ENCODE measurements at places on chromosomes 12 and 14.

- DNase-seq: no peak
Observed at GRCh38 chr12:104551-105081, 38.0 kb downstream of the IQSEC3 start.

GRCh38 chr12:100520048-100520769 lies 46.5 kb downstream of the NR1H4 start:
- no peak for DNase-seq

DNA sequence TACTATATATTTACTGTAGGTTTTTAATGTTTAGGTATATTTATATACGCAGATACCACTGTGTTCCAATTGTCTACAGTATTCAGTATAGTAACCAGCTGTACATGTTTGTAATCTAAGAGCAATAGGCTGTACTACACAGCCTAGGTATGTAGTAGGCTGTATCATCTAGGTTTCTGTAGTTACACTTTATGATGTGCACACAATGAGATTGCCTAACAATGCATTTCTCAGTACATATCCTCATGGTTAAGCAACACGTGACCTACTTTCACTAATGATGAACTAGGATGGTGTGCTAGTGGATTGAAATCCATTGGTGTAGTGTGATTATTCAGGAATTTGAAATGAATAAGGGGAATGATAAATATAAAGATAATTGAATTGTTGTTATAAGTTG lies 77.7 kb downstream of the ETNK1 start:
- DNase-seq: no peak

DNA sequence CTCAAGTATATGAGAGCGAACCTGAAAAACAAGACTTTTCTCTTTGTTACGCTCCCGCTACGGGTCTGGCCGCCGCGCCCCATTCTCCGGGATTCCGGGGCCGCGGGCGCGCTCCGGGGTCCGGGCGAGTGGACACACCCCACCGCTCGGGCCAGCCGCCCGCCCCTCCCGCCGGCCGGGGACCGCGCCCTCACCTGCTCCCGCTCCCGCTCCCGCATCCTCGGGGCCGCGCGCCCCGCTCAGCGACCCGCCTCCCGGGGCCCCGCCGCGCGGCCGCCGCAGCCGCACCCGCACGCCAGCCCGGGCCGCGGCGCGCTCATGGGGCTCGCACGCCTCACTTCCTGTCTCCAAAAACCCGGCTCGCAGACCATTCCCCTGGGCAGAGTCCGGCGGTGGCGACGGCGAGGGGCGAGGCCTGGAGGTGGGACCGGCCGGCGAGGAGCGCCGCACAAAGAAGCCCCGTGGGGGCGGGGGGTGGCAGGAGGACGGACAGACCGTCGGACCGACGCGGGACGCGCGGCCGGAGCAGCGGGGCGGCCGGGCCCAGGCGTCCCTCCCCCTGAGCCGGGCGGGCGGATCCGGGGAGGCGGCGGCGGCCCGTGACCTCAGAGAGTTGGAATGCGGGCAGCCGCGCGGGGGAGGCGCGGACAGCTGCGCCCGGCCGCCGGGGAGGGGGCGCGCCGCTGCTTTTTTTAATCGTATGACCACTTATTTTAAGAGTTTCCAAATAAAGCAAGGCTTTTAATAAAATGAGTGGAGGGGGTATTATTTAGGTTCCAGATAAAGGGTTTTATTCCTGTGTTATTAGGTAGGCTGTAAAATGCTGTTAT lies at the start of gene PTPN21:
Gene PTPN21 (minus strand): TSS at position 551 of the 830 bp plus-strand sequence. CDS start 4,590 bp downstream, outside the sequence.
- DNase-seq: peak; percentile 31

DNA sequence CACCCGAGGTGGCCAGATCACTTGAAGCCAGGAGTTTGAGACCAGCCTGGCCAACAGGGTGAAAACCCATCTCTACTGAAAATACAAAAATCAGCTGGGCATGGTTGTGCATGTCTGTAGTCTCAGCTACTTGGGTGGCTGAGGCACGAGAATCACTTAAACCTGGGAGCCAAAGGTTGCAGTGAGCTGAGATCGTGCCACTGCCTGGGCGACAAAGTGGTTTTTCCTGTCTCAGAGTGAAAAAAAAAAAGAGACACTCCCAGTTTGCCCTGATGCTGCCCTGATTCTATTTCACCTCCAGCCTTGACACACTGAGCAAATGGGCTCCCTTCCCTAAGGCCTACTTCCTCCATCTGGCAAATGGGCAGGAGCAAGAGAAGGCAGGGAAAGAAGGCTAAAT lies 28.5 kb upstream of the PLEK2 start:
- DNase-seq: no peak

GRCh38 chr12:120972870-120973543 lies 5.3 kb upstream of the HNF1A start:
- no peak for DNase-seq

DNA sequence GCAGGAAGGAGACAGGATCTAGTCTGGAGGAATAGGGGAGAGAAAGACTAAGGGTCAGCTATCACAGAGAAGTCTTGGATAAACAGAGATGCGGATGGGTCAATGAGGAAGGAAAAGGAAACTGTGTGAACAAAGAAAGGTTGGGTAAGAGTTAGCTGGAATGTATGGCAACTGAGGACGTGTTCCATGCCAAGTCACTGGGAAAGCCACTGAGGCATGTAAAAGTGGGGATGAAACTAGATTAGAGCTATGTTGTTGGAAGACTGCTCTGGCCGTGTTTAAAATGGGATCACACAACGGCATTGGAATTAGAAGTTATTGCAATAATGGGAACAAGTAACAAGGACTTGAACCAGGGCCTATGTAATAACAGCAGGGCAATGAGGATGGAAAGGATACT lies 3.9 kb upstream of the NR2C1 start:
- DNase-seq: no peak

DNA sequence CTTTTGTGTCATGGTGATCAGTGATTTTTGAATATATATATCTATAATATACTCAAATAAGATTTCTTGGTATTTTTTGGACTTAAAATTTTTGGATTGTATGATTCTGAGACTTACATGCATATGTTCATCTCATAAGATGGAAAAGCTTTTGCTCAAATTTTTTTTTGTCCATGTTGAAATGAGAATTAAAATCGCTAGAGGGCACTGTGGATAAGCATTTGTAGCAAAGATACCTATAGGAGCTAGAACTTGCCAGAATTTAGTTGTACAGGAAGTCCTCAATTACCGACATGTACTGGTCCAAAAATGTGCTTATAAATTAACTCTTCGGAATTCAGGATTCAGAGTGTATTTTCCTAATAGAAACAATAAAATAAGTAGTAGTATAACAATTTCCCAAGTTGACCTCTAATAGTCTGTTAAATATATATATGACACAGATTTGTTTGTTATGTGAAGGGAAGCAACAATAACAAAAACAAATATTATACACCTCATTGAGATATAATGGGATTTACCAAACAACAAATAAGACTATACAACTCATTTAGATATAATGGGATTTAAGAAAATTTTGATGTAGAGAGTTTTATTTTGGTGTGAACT lies 179.6 kb downstream of the TMEM117 start:
- peak; percentile 38 for DNase-seq

- DNase-seq: no peak
Observed at GRCh38 chr14:63480599-63480998, 62.6 kb downstream of the PPP2R5E start.

- DNase-seq: no peak
Observed at GRCh38 chr14:36467332-36467731, 52.7 kb downstream of the NKX2-1 start.

- DNase-seq: no peak
Observed at GRCh38 chr12:110688446-110689280, at the start of gene HVCN1. Gene HVCN1 (minus strand): TSS chr12:110689115. CDS start chr12:110683245, 5,870 bp downstream.

GRCh38 chr12:29639893-29640495 lies 142.5 kb upstream of the OVCH1 start:
- DNase-seq: no peak

- DNase-seq: no peak
Observed at GRCh38 chr12:41972196-41972595, 172.5 kb downstream of the GXYLT1 start.

- no peak for DNase-seq
Observed at GRCh38 chr12:100908501-100908900, 113.9 kb downstream of the ANO4 start.

DNA sequence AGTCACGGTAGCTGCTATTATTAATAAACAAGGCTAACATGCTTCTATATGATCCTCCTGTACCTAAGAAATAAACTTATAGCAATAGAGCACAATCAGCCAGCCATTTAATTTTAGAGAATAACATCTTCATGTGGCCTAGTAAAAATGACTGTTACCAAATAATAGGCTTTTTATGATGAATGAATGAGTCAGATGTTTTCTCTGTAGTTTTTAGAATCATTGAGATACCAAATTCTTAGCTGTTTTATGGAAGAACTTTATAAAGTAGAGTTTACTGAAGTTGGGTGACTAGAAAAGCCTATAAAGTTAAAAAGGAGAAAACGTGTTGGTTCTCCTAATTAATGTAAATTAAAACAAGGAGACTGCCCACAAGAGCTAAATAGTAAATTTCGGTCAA lies 40.7 kb downstream of the WNK1 start:
- no peak for DNase-seq

DNA sequence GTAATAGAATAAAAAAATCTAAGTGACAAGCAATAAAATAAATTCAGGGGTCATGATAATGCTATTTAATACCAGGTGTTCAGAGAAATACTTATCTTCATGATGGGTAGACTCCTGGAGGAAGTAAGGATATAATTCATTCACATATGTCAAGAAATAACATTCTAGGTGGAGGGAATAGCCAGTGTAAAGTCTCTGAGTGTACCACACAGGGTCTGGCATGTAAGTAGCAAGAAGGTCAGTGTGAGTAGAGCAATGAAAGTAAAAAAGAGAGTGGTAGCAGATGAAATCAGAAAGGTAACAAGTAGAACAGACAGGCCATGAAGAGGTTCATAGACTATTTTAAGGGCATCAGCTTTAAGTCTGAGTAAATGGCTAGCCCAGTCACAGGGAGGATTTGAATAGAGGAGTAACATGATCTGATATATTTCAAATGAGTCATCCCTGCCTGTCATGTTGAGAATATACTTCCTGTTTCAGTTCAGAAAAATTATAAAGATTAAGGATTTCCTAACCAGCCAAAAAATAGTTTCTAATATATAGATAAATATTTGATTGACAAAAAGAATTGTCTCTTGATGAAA lies 519.9 kb downstream of the C12orf50 start:
- DNase-seq: peak; percentile 45

GRCh38 chr14:29458547-29458946 lies 469.1 kb downstream of the PRKD1 start:
- no peak for DNase-seq

- DNase-seq: no peak
Observed at GRCh38 chr12:15839041-15839440, 43.1 kb upstream of the STRAP start.

GRCh38 chr12:71338933-71339332 lies 100.7 kb upstream of the LGR5 start:
- DNase-seq: no peak

DNA sequence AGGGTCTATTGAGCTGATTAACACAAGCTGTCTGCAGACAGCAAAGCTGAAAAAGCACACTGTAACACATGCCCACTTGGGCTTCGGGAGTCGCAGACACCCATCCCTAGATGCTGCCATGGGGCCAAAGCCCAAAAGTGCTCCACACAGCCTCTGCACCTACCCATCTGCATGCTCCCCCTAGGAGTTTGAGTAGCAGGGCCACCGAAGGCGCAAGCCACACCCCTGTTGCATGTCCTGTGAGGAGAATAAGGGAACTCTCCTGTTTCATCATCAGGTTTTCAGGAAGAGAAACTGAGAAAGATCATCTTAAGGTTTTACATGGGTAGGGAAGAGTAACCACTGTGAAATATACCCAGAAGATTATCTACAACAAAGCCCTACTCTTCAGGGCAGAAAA lies 5.6 kb upstream of the ST8SIA1 start:
- no peak for DNase-seq

DNA sequence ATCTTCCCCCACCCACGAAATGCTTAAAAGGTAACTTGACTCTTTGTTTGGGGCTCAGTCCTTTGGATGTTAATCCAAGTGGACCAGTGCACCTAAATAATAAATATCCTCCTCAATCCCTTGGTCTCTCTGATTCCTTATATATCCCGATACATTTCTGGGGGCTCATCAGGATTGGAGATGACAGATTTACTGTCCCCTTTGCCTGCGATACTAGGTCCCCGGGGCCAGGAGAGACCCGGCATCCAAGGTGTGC lies 26.3 kb downstream of the KLRK1 start:
- no peak for DNase-seq

GRCh38 chr12:20450591-20451180 lies 82.3 kb downstream of the PDE3A start:
- DNase-seq: peak; percentile 36

DNA sequence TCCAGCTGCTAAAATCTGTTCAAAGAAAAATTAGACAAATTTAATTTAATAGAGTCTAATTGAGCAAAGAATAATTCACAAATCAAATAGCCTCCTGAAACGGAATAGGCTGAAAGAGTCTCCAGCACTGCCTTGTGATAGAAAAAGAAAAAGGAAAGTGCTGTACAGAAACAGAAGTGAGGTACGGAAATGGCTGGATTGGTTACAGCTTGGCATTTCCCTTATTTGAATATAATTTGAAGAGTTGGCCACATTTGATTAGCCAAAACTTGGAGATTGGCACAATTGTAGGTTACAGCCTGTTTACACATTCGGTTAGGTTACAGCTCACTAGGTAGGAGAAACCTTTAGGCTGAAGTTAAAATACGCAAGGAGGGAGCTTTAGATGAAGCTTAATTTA lies 24.8 kb upstream of the PCED1B start:
- DNase-seq: no peak

GRCh38 chr14:53880761-53881160 lies 75.9 kb downstream of the BMP4 start:
- DNase-seq: no peak

GRCh38 chr14:24576182-24576581 lies at the start of gene CTSG:
Gene CTSG (minus strand): TSS chr14:24576250. CDS start chr14:24576223, 27 bp downstream.
- no peak for DNase-seq

DNA sequence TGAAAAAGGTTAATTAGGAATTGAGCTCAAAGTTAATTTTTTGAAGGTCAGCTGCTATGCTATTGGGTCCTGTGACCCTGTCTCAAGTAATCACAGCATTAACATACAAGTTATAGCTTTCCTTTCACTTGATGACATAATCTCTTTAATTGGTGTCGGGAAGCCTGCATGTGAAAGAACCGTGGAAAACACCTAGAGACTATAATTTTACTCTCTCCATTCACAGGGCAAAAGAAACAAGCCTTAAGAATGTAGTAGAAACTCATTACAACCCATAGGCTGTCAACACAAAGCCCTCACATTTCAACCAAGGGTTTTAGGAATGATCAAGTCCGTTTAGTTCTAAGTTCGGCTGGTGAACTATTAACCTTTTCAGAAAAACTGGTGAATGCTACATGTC lies 104.4 kb downstream of the PPM1A start:
- DNase-seq: no peak

DNA sequence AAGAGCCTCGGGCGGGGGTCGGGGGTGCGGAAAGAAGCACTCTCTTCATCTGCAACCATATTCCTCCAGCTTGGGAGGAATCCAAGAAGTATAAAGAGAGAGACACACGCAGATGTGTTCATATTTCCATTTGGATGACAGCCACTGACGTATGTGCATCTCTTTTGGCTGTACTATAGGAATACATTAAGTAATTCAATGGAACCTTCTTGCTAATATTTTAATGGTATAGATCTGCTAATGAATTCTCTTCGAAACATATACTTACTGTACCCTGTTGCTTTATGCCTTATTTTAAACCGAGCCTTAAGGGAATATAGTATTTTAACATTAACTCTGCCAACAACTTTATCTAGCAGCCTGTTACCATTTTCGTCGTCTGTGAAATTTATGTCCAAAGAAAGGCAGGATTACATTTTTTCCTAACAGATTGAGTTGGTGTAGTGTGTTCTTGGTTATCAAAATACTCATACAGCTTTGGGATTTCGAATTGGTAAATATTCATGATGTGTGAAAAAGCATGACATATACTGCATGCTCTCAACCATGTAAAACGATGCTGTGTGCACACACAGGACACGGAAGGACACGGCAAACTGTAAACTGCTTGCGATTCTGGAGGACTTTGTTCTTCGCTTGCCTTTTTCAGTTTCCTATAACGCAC lies 84.5 kb downstream of the CCDC88C start:
- DNase-seq: no peak
